ENCODE measurements at places on chromosomes 11 and 22. TPM values are rescaled to one million over a fixed set of nuclear protein-coding genes. Genes with fewer than 3 reads are reported as not detected.

The TNNT3 gene
- total RNA-seq = 0.98 TPM

The GRM5 gene
- total RNA-seq = not detected

The BBOX1 gene
- 13.2 TPM for total RNA-seq

The RAG2 gene
- not detected for total RNA-seq

The MRGPRE gene
- not detected for total RNA-seq

The MS4A4A gene
- total RNA-seq = not detected

The NPAT gene
- 12.4 TPM for total RNA-seq

All from airway epithelial cell (primary cell).